ENCODE measurements at places on chromosomes 11 and 22.

DNA sequence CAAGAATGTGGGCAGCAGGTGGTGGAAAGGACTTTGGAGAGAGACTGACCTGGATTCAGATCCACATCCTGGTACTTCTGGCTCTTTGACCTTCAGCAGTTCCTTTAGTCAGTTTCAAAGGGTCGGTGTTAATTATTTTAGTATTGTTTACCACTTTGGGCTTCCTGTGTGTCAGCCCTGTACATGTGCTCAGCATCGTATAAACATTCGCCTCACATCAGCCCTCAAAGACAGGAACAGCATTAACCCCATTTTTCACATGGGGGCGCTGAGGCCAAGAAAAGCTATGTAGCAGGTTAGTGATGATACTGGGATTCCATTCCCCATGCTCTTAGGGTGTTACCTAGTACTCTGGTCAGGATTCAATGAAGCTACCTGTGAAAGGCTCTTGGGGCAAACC lies 72.1 kb upstream of the YWHAH start:
- H3K36me3 ChIP-seq = peaks cover 17% of the 10 kb centered on the region
- peak; percentile 43 for DNase-seq
- H3K4me3 ChIP-seq = no peak overlapping the region
- H3K27me3 ChIP-seq = no peaks in the 10 kb centered on the region
- peaks cover 23% of the 10 kb centered on the region for H3K4me1 ChIP-seq

GRCh38 chr11:104852811-104853210 lies 45.4 kb downstream of the CASP12 start:
- no peaks in the 10 kb centered on the region for H3K27me3 ChIP-seq
- peaks cover 30% of the 10 kb centered on the region for H3K4me1 ChIP-seq
- no peak for DNase-seq
- no peaks in the 10 kb centered on the region for H3K36me3 ChIP-seq

GRCh38 chr11:118406599-118407166 lies 5.3 kb downstream of the ATP5MG start:
- peaks cover 13% of the 10 kb centered on the region for H3K4me1 ChIP-seq
- H3K27ac ChIP-seq = no peak overlapping the region
- no peak for DNase-seq
- no peaks in the 10 kb centered on the region for H3K27me3 ChIP-seq
- H3K36me3 ChIP-seq = peaks cover 33% of the 10 kb centered on the region

DNA sequence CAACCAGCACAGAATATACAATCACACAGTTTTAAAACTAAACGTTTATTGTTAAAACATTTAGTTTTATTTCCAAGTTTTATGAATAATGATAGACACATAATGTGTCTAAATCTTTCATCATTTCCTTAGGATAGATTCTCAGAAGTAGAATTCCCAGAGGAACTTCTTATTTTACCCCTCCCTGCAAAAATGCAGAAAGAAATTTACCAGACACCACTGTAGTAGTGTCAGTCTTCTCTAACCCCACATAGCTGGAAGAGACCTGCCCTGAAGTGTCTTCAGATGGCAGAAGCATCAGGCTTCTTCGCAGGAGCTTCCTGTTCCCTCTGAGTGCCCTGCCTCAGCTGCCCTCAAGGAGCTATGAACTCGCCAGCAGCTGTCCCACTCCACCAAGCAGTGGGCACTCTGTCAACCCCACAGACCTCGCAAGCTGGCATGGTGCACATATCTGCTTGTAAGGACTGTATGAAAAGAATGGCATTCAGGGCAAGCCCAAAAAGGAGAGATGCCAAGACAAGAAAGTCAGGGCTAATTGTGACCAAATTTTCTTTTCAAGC lies 28.5 kb upstream of the PAK1 start:
- peaks cover 16% of the 10 kb centered on the region for H3K4me1 ChIP-seq
- H3K27ac ChIP-seq = peak overlapping the region; percentile 10
- H3K4me3 ChIP-seq = no peak overlapping the region
- H3K27me3 ChIP-seq = no peaks in the 10 kb centered on the region
- no peak for DNase-seq

- H3K27ac ChIP-seq = no peak overlapping the region
- no peaks in the 10 kb centered on the region for H3K36me3 ChIP-seq
- peak; percentile 33 for DNase-seq
- H3K4me1 ChIP-seq = peaks cover 3% of the 10 kb centered on the region
These were observed 39.7 kb downstream of the ME3 start for GRCh38 chr11:86632499-86633269.

- H3K27ac ChIP-seq = no peak overlapping the region
- H3K36me3 ChIP-seq = no peaks in the 10 kb centered on the region
- DNase-seq = no peak
- H3K27me3 ChIP-seq = no peaks in the 10 kb centered on the region
- H3K4me3 ChIP-seq = no peak overlapping the region
These were observed 1024.3 kb downstream of the TBC1D22A start for GRCh38 chr22:47786650-47787290.

- no peaks in the 10 kb centered on the region for H3K27me3 ChIP-seq
- H3K4me3 ChIP-seq = no peak overlapping the region
- no peak overlapping the region for H3K27ac ChIP-seq
- DNase-seq = no peak
- no peaks in the 10 kb centered on the region for H3K36me3 ChIP-seq
These were observed 417.6 kb upstream of the ARHGAP42 start for GRCh38 chr11:100269516-100269915.

GRCh38 chr11:92439133-92439532 lies 214.5 kb downstream of the FAT3 start:
- H3K27me3 ChIP-seq = no peaks in the 10 kb centered on the region
- no peaks in the 10 kb centered on the region for H3K36me3 ChIP-seq
- H3K4me3 ChIP-seq = no peak overlapping the region
- peaks cover 35% of the 10 kb centered on the region for H3K4me1 ChIP-seq

DNA sequence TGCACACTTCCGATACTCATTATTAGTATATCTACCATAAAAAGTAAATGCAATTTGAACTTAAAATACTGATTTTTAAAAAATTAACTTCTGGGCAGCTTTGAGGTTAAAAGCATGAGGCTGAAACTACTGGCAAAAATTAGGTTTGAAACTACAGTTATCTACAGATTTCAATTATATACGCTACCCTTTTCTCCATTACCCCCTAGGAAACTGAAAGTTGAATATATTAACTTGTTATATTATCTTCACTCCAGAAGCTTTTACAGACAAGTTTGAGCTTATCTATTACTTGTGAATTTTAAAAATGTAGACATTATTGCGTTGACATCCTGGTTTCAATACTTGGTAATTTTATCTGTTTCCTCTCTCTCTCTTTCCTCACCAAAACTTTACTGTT lies 96.7 kb upstream of the DDI1 start:
- H3K27me3 ChIP-seq = no peaks in the 10 kb centered on the region
- H3K4me1 ChIP-seq = peaks cover 17% of the 10 kb centered on the region
- H3K4me3 ChIP-seq = no peak overlapping the region

DNA sequence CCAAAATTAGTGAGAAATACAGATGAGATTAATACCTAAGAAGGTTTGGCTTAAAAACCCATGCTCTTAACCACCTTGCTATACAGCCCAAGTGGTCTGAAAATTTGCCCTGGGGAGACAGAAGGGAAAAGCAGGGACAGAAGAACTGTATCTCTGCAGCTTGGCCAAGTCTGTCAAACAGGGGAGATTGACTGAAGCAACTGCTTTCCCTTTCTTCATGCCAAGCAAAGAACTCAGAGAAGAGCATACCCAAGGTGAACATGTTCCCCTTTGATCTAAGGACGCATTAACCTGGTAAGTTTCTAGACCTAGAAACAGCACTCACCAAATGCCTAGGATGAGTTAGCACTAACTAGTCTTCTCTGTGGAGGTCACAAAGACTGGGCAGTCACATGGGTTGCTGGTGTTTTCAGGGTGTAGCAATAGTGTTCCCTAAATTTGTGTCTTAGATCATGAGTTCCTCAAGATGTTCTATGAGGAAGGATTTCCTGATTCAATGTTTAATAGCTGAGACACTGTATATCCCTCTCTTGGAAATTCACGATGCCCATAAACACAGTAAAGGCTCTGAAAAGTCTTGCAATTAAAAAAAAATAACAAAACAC lies 75.6 kb upstream of the GRAMD1B start:
- no peak overlapping the region for H3K4me3 ChIP-seq
- DNase-seq = no peak
- H3K27ac ChIP-seq = no peak overlapping the region
- H3K27me3 ChIP-seq = peaks cover 42% of the 10 kb centered on the region
- no peaks in the 10 kb centered on the region for H3K36me3 ChIP-seq
- peaks cover 28% of the 10 kb centered on the region for H3K4me1 ChIP-seq

DNA sequence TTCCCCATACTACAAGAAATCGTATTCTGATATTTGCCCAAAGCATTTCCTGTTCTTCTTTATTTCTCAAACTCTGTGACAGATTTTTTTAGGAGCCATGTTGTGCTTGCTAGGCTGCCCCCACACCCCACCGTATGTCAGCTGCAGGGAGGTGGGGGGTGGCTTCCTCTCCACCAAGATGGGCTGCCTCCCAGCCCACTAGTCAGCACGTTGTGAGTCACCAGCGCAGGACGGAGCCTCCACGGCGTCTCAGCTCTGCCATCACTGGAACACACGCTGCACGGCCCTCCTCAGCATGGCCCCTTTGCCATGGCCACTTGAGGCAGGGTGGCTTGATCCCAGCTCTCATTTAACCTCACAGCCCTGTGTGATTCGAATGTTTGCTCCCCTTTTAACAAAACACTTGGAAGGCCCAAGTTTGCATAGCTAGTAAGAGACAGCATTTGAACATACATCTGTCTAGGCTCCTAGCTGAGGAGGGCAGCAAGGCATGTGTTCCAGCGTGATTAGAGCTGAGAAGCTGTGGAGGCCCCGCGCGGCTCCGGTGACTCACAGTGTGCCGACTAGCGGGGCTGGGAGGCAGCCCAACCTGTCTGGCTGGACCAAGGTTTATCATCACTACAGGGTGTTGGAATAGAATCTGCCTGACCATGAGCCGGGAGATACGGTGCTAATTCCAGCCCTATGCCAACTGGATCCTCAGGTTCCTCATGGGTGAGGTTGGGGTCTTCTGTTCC lies 180.7 kb upstream of the NCAM1 start:
- peaks cover 7% of the 10 kb centered on the region for H3K27me3 ChIP-seq
- no peak for DNase-seq
- H3K27ac ChIP-seq = no peak overlapping the region
- no peak overlapping the region for H3K4me3 ChIP-seq
- H3K36me3 ChIP-seq = no peaks in the 10 kb centered on the region

DNA sequence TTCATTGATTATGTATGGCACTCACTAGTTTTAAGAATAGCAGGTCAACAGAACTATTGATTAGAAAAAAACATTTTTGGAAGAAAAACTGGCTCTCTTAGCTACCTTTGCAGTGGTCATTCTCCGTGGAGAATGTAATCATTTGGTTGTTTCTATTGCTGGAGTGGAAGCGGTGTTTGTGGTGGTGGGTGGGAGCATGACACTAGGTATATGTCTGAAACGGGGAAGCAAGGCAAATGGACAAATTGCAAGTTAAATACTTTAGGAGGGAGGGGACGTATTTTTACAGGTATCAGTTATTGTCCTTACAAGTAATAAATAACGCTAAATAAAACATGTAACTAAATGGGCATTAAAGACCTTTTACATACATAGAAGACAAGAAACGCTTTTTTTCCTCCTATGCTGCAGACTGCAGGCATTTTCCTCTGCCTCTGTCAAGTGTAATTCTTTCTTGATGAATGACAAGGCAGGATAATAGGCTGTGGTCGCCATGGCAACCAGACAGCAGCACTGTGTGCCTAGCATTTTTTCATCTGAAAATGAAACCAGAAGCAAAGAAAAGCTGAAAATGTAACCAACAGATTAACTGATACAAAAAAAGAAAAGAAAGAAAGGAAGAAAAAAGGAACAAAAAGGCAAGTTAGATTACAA lies 46.2 kb downstream of the BLID start:
- H3K27ac ChIP-seq = no peak overlapping the region
- peaks cover 8% of the 10 kb centered on the region for H3K36me3 ChIP-seq
- H3K4me1 ChIP-seq = peaks cover 25% of the 10 kb centered on the region
- no peak overlapping the region for H3K4me3 ChIP-seq
- peaks cover 5% of the 10 kb centered on the region for H3K27me3 ChIP-seq

- no peak overlapping the region for H3K4me3 ChIP-seq
- H3K27me3 ChIP-seq = no peaks in the 10 kb centered on the region
- no peak for DNase-seq
- H3K36me3 ChIP-seq = no peaks in the 10 kb centered on the region
- H3K27ac ChIP-seq = peak overlapping the region; percentile 43
- H3K4me1 ChIP-seq = peaks cover 57% of the 10 kb centered on the region
These were observed 13.1 kb downstream of the MGAT3 start for GRCh38 chr22:39469681-39470450.

- 0 out of 2 replicates have a peak, but pooled peaks cover 5% of the 10 kb centered on the region for H3K4me1 ChIP-seq
- no peak for DNase-seq
- H3K27me3 ChIP-seq = no peaks in the 10 kb centered on the region
These were observed 6.8 kb downstream of the ARHGAP1 start for GRCh38 chr11:46693597-46694012.

DNA sequence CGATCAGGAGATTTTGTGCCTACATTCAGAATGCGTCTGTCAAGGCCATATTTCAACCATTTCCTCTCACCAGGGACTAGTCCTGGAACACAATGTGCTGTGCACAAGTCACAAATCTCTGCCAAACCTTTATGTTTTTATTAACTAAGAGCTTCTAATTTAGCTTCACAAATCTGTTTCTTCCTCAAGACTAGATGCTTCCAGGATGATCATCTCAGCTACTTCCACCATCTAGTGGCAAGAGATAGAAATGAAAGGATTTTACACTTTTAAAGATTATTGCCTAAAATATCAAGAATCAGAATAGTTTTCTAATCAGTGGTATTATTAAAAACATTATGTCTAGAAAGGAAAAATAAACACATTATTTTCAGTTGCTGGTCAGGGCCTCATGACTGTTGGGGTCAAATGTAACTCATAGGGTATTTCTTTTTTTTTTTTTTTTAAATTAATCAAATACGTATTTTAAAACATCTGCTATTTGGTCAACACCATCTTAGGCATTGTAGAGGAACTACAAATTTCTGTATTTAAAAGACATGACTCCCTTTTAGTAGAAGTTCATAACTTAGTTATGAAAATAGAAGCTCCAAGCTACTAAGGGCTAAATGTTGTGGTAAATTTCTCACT lies 1102.6 kb downstream of the DLG2 start:
- H3K27ac ChIP-seq = no peak overlapping the region
- no peak overlapping the region for H3K4me3 ChIP-seq
- no peak for DNase-seq
- no peaks in the 10 kb centered on the region for H3K27me3 ChIP-seq
- H3K4me1 ChIP-seq = peaks cover 18% of the 10 kb centered on the region

- peak overlapping the region; percentile 91 for H3K4me3 ChIP-seq
- no peaks in the 10 kb centered on the region for H3K36me3 ChIP-seq
- H3K4me1 ChIP-seq = peaks cover 39% of the 10 kb centered on the region
These were observed 564 bp downstream of the THAP12 start for GRCh38 chr11:76380159-76380976.

DNA sequence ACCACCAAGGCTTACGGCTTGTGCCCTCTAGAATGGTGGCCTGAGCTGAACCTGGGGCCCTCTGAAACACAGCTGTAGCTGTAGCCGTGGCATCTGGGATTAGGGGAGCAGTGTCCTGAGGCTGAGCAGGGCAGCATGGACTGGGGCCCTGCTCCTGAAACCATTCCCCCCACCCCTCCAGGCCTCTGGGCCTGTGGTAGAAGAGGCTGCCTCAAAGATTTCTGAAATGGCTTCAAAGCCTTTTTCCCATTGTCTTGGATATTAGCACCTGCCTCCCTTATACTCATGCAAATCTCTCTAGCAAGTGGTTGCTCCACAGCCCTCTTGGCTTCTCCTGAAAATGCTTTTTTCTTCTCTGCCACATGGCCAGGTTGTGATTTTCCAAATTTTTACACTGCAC lies 106.9 kb downstream of the CTNND1 start:
- DNase-seq = peak; percentile 69
- H3K36me3 ChIP-seq = peaks cover 6% of the 10 kb centered on the region
- H3K27me3 ChIP-seq = peaks cover 12% of the 10 kb centered on the region
- H3K4me1 ChIP-seq = peaks cover 38% of the 10 kb centered on the region
- peak overlapping the region; percentile 87 for H3K27ac ChIP-seq

Measured in WTC11 (cell line).